ENCODE measurements at places on chromosomes 1 and 21. TPM values are rescaled to one million over a fixed set of nuclear protein-coding genes. Genes with fewer than 3 reads are reported as not detected.

Gene MYCL
- polyA plus RNA-seq: 0.48 TPM

- no peak overlapping the region for H3K27ac ChIP-seq
- no peak overlapping the region for H3K4me3 ChIP-seq
- no peaks in the 10 kb centered on the region for H3K4me1 ChIP-seq
- H3K27me3 ChIP-seq: no peaks in the 10 kb centered on the region
- peaks cover 51% of the 10 kb centered on the region for H3K36me3 ChIP-seq
- no peak for DNase-seq
Measured at GRCh38 chr1:33360367-33360766, 39.5 kb upstream of the A3GALT2 start.

Gene SLC5A9
- not detected for polyA plus RNA-seq

GRCh38 chr1:2595261-2595811, 8.8 kb downstream of the PRXL2B start:
- H3K27ac ChIP-seq: no peak overlapping the region
- no peaks in the 10 kb centered on the region for H3K36me3 ChIP-seq
- no peaks in the 10 kb centered on the region for H3K27me3 ChIP-seq
- H3K4me1 ChIP-seq: peaks cover 11% of the 10 kb centered on the region
- H3K4me3 ChIP-seq: no peak overlapping the region

DNA sequence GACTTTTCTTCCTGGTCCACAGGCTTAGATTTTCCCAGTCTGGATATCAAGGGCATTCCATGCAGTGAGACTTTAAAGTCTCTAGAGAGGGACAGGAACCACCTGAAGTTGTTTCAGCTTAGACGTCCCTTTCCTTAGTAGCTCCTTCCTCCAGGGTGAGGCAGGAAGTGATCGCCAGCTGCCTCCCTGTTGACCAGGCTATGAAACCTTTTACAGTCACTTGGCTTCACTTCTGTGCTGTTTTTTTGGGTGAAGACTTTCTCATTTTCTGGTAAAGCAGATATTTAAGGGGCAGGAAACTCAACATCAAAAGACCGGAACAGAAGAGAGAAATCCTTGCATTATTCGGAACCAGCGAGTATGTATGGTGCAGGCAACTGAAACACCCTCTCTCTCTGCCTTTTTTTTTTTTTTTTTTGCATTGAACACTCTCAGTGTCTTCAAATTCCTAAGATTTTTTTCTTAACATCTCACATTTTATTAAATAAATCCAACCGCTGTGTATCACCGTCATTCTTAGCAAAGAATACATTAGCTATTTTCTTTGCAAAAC, 234.6 kb upstream of the IRF2BP2 start:
- H3K4me1 ChIP-seq: peaks cover 6% of the 10 kb centered on the region

GRCh38 chr1:39726600-39726999, 12.1 kb upstream of the PPIE start:
- H3K4me1 ChIP-seq: no peaks in the 10 kb centered on the region
- DNase-seq: no peak
- H3K27ac ChIP-seq: no peak overlapping the region
- H3K4me3 ChIP-seq: no peak overlapping the region
- H3K27me3 ChIP-seq: peaks cover 12% of the 10 kb centered on the region
- no peaks in the 10 kb centered on the region for H3K36me3 ChIP-seq

- H3K27ac ChIP-seq: no peak overlapping the region
- H3K36me3 ChIP-seq: no peaks in the 10 kb centered on the region
- no peak for DNase-seq
- no peaks in the 10 kb centered on the region for H3K27me3 ChIP-seq
Measured at GRCh38 chr1:194076646-194077045, 890.2 kb upstream of the B3GALT2 start.

DNA sequence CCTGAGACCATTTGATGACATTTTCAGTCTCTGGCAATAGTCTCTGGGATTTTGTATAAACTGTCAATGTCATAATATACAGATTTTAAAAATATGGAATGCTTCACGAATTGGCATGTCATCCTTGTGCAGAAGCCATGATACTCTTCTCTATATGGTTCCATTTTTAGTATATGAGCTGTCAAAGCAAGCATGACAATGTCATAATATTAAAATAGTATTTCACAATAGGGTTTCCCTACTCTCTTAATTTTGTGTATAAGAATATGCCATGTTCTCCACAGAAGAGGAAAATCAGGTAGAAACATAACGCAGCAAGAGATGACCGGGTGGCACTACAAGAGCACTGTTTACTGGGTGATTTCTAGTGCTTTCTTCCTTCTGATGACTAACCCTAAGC, 8.3 kb upstream of the DIPK1A start:
- H3K36me3 ChIP-seq: no peaks in the 10 kb centered on the region
- H3K4me3 ChIP-seq: no peak overlapping the region
- no peak for DNase-seq

Gene CTXND2
- not detected for polyA plus RNA-seq

Gene LTN1
- polyA plus RNA-seq: 3.2 TPM

Gene THEM5
- polyA plus RNA-seq: not detected

Gene C2CD4D
- polyA plus RNA-seq: not detected

DNA sequence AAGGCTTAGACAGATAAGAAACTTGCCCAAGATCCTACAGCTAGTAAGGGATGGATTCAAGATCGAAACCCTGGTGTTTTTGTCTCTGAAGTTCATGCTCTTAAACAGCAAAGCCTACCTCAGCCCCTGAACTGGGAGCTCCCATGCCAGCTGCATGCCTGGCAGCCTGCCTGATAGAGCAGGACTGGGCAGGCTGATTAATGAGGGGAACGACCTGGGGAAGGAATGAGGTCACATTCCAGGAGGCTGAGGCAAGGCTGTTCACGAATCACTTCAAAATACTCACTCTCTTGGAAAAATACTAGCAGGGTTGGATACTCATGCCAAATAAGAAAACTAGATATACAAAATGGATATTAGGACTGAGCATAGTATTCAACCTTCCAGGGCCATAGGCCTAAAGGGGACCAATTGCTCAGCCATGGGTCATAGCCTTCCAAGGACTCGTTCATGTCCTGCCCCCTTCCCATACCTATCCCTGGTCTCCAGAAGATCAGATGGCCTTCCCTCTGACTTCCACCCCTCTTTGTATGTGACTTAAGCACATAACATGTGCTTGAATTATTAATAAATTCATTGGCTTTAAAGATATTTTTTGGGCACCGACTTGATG, 15.6 kb upstream of the TACSTD2 start:
- peaks cover 8% of the 10 kb centered on the region for H3K4me1 ChIP-seq
- no peak overlapping the region for H3K4me3 ChIP-seq
- peak overlapping the region; percentile 72 for H3K27ac ChIP-seq

DNA sequence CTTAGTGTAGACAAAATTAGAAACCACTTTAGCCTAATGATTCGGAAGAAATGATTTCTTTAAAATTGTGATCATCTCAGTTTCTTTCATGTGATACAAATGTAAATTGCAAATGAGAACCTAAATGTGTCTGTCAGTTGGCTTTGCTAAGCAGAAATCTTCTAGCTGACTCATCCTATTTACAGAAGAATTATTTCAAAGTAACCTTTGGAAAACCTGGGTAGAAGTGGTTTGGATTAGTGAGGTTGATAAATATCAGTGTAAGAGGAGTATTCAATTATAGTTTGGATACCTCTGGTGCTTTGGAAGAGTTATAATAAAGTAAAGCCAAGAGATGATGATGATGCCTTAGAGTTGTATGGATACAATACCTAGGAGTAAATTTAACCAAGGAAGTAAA, 37.4 kb downstream of the CC2D1B start:
- no peak for DNase-seq
- no peaks in the 10 kb centered on the region for H3K36me3 ChIP-seq
- H3K27me3 ChIP-seq: no peaks in the 10 kb centered on the region
- H3K4me1 ChIP-seq: no peaks in the 10 kb centered on the region
- H3K4me3 ChIP-seq: no peak overlapping the region

GRCh38 chr1:91891454-91891853, 5.5 kb upstream of the TGFBR3 start:
- H3K4me1 ChIP-seq: peaks cover 9% of the 10 kb centered on the region
- H3K4me3 ChIP-seq: no peak overlapping the region
- no peak overlapping the region for H3K27ac ChIP-seq
- no peak for DNase-seq

GRCh38 chr1:93588206-93588605, 93.4 kb downstream of the BCAR3 start:
- peaks cover 56% of the 10 kb centered on the region for H3K36me3 ChIP-seq
- peaks cover 8% of the 10 kb centered on the region for H3K4me1 ChIP-seq
- peak overlapping the region; percentile 41 for H3K27ac ChIP-seq
- no peak for DNase-seq

DNA sequence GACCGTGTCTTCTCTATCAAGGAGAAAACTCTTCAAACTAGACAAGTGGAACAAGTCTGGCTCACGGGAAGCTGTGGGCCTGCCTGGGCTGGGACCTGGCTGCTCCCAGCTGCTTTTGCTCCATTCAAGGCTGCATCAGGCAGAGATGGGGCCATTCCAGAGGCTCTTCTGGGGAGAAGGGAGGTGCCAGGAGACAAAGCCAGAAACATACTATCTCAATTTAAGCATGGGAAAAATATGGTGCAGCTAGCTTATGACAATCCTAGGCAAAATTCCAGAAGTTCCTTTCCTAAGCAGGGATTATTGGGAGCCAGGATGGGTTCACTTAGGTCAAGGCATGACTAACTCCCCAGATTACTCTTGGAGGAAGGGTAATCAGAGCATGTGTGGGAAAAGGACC, 90.8 kb upstream of the SLC2A1 start:
- no peak overlapping the region for H3K4me3 ChIP-seq
- H3K4me1 ChIP-seq: peaks cover 14% of the 10 kb centered on the region

Gene SLC35D1
- 4.8 TPM for polyA plus RNA-seq

GRCh38 chr1:108661030-108661609, at the start of gene HENMT1:
Gene HENMT1 (minus strand): TSS chr1:108661093. CDS start chr1:108659884, 1,209 bp downstream.
- no peaks in the 10 kb centered on the region for H3K36me3 ChIP-seq
- no peaks in the 10 kb centered on the region for H3K27me3 ChIP-seq
- no peaks in the 10 kb centered on the region for H3K4me1 ChIP-seq
- no peak within 1 kb of the TSS for H3K27ac ChIP-seq
- no peak within 1 kb of the TSS for H3K4me3 ChIP-seq
- DNase-seq: peak; percentile 78

Gene SELL
- 0.58 TPM for polyA plus RNA-seq

DNA sequence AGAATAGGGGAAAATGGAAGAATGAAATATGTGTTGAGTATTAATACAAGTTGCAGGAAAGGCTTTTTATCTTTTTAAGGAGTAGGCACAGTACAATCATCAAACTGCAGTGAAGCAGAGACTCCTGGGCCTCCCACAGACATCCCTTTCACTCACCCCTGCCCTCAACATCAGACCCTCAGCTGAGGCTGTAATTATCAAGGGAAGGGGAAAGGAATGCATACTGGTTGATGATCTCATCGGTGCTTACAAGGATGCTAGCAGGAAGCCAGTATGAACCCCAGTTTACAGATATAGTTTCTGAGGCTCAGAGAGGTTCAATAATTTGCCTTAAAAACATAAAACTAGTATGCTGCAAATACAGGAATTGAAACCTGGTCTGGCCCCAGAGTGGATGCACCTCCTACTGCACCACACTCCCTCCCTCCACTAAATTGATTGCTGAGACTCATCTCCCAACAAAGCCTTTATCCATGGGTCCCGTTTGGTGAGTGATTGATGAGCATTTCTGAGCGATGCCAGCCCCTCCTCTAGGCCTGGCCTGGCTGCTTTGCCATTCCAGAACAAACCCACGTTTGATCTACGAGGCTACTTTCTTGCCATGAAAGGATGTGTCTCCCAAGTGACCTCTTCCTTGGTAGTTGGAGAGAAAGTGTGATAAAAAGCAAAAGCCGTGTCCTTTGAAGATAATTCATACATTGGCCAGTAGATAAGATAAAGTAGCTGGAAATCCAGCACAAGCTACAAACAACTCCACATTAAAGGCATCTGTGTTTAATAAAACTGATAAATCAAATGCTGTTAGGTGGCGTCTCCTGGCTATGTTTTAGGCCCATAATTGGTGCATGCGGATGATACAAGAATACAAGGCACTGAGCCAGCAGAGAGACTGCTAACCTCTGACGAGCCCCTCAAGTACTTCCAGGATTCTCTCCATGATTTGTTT, 233.9 kb upstream of the CAMK1G start:
- no peaks in the 10 kb centered on the region for H3K27me3 ChIP-seq
- peak; percentile 69 for DNase-seq
- peak overlapping the region; percentile 2 for H3K27ac ChIP-seq
- H3K4me3 ChIP-seq: no peak overlapping the region
- H3K36me3 ChIP-seq: no peaks in the 10 kb centered on the region

- no peak overlapping the region for H3K27ac ChIP-seq
- H3K4me1 ChIP-seq: peaks cover 27% of the 10 kb centered on the region
- no peaks in the 10 kb centered on the region for H3K27me3 ChIP-seq
- no peak for DNase-seq
Measured at GRCh38 chr1:210257698-210258529, 25.3 kb downstream of the SERTAD4 start.

Gene CCT3
- 359 TPM for polyA plus RNA-seq

- no peak for DNase-seq
- no peaks in the 10 kb centered on the region for H3K4me1 ChIP-seq
- no peak overlapping the region for H3K4me3 ChIP-seq
Measured at GRCh38 chr1:17465228-17465627, 25.8 kb upstream of the RCC2 start.

DNA sequence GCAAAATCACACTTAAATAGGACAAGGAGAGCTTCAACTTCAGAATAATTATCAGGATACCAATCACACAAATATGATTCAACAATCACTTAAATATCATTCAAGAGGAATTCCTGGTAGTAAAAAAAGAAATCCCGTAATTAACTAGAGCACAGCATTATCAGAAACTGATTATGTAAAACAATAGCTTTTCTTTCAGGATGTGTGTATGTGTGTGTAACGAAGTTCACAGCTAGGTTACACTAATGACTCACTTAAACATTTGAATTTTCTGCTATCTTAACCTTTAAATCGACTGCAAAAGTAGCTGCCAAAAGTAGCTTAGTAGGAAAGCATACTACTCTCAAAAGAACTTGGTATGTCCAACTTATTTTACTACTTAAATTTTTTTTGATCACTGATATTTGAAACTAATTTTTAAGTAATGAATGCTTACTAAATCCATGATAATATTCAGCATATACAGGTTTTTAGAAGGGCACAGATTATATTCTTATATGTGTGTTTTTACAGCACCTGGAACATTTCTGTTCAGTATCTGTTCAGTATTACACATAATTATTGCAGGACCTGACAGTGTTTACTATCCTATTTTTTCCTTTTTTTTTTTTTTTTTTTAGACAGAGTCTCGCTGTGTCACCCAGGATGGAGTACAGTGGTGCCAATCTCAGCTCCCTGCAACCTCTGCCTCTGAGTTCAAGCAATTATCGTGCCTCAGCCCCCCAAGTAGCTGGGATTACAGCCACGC, 4.2 kb downstream of the RERE start:
- H3K36me3 ChIP-seq: no peaks in the 10 kb centered on the region
- H3K27me3 ChIP-seq: no peaks in the 10 kb centered on the region
- no peak overlapping the region for H3K27ac ChIP-seq
- H3K4me3 ChIP-seq: no peak overlapping the region

Gene AADACL3
- polyA plus RNA-seq: not detected
